ENCODE measurements at places on chromosomes 11 and 22.

- DNase-seq: no peak
Observed at GRCh38 chr11:75539459-75540334, 14.0 kb upstream of the GDPD5 start.

GRCh38 chr11:12862696-12863469 is 146.2 kb upstream of the RASSF10 start:
- DNase-seq: no peak

DNA sequence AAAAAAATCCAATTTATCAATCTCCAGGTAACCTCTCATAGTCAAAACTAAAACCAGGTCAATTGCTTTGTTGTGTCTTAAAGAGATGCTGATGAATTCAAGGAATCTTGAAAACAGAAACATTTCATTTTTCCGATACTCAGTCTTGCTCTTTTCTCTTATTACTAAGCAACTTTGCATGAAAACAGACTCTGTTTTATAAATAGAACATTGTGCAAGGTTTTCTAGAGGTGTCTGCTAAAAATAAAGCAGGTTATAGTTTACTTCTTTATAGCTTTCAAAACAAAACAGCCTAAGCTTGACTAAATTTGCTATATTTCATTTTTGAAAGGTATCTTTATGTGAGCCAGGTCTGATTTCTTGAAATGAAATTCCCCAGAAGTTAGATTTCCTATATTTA is 109.3 kb downstream of the ARL14EP start:
- no peak for DNase-seq

DNA sequence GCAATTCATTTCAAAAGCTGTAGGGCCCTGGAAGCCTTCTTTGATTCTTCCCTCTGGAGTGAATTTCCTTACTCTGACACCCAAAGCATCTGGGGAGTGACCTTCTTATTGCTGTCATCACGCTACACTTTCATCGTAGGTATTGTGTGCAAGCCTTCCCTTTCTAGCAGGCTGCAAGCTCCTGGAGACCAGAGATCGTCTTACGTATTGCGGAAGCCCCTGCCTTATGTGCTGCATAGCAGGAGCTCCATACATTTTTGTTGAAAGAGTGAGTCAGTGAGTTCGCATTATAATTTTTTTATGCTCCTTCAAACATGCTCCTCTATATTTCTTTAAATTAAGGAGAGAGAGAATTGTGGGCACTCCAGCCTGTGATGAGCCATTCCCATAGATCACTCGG is 21.2 kb upstream of the TMEM218 start:
- DNase-seq: no peak

- DNase-seq: no peak
Observed at GRCh38 chr11:130269326-130269943, 45.3 kb downstream of the ZBTB44 start.

DNA sequence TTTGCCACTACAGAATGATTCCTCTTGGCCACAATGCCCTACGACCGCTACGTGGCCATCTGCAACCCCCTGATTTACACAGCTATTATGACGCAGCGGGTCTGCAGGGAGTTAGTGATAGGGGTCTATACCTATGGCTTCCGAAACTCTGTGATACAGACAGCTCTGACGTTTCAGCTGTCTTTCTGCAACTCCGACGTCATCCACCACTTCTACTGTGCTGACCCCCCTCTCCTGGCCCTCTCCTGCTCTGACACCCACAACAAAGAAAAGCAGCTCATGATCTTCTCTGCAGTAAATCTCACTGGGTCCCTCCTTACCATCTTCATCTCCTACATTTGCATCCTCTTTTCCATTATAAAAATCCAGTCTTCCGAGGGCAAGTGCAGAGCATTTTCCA is 52.3 kb upstream of the OR5P2 start:
- no peak for DNase-seq

DNA sequence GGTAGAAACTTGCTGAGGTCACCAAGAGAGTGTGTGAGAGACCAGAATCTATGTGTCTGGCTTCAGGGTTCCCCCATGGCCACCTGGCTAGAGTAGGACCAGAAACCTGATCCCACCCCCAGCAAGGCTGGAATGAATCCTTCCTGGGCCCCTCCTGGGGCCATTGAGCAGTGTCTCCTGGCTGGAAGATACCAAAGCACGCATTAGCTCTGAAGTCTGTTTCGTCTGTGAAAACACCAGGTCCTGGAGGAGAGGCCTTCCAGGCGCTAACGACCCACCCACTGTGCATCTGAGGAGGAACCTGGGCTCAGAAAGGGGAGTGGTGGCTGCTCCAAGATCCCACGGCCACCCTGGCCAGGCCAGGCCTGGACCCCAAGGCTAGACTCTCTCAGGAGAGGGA is 15.5 kb upstream of the TSKU start:
- DNase-seq: no peak
